8988T (cell line): ENCODE measurements at places on chromosomes 4 and X.

GRCh38 chr4:66095065-66095464 lies 424.8 kb upstream of the EPHA5 start:
- no peak for DNase-seq

- no peak for DNase-seq
Measured at GRCh38 chr4:170122252-170122651, 32.5 kb upstream of the AADAT start.

- no peak for DNase-seq
Measured at GRCh38 chr4:38662522-38663089, 1.4 kb upstream of the KLF3 start.

DNA sequence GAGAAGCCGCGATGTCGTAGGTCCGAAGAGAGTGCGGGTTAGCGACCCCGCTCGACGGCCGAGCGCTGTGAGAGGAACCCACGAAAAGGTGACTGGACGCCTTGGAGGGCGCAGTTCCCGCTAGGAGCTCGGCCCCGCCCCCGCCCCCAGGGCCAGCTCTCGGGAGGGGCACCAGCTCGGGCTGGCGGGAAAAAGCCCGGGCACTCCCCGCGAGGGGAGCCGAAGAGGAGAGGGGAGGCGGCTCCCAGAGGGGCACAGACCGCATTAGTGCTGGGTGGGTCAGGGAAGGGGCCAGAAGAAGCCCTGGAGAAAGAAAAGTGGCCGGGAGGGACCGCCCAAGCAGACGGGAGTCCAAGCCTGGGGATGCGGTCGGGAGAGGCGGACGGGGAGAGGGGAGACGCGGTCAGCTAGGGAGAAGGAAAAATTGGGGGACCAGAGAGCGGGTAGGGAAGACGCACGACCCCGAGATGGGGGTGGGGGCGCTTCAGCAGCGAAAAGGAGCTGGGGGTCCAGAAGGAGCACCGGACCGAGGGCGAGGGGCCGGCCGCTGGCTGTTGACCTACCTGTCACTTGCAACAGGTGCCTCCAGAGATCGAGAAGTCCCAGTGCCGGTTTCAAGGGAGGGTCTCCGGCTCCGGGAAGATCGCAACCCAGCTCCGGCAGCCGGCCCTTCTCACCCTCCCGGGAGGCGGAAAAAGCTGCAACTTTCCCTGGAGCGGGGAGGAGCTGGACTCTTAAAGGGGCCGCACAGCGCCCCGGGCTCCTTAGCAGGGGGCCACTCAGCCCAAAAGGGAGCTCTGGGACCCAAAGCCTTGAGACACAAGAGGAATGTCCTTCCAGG lies at the start of gene SYTL4:
SYTL4 (minus strand) TSS at position 681 of the 841 bp plus-strand sequence. CDS start 30,084 bp downstream, outside the sequence.
- DNase-seq = peak; percentile 31

DNA sequence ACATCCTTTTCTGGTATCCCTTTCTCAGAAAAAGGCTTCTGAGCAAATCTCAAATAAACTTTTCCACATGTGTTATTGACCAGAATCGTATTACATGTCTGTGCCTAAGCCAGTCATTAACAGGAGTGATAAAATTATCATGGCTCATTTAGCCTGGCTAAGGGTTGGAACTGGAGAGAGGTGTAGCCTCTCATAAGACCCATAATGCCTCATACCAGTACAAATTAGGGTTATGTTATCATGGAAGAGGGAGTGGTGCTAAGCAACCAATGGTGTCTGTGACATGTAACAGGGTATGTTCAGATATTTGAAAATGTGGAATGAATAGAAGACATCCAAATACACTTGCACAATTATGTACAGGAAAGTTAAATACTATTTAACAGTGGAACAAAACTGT lies 99.6 kb upstream of the CCDC160 start:
- DNase-seq = no peak

GRCh38 chrX:10110984-10111363 lies 45.8 kb upstream of the CLCN4 start:
- DNase-seq = no peak

DNA sequence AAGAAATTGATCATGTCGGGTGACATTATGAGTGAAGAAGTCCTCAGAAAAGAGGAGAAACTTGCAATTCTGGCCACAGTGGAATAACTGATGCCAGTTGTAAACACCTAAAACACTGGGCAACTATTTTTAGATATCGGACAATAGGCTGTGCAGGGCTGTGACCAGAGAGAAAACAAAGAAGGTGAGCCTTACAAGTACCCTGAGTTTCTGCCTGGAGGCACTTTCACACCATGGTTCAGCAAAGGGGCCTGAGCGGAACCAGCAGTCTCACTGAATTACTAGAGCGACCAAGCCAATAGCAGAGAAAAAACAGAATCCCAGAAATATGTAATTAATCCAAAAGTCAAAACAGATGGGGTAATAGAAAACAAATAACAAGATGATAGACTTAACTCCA lies 11.2 kb downstream of the IRAK1 start:
- no peak for DNase-seq

- no peak for DNase-seq
Measured at GRCh38 chrX:15785176-15785750, 5.0 kb upstream of the ZRSR2 start.

GRCh38 chrX:145630806-145631435 lies 186.7 kb upstream of the SLITRK2 start:
- no peak for DNase-seq

GRCh38 chr4:36187723-36188333 lies 56.5 kb downstream of the ARAP2 start:
- no peak for DNase-seq

DNA sequence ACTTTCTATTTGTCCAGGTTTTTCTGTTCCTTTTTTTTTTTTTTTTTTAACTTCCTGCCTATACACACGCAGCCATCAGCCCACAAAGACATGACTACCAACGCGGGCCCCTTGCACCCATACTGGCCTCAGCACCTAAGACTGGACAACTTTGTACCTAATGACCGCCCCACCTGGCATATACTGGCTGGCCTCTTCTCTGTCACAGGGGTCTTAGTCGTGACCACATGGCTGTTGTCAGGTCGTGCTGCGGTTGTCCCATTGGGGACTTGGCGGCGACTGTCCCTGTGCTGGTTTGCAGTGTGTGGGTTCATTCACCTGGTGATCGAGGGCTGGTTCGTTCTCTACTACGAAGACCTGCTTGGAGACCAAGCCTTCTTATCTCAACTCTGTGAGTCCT lies 2.1 kb downstream of the EBP start:
- no peak for DNase-seq
